Cardiac fibroblast (primary cell): ENCODE measurements at places on chromosomes 6 and 20.

- peak; percentile 72 for DNase-seq
Measured at GRCh38 chr6:128463942-128464341, 56.5 kb downstream of the PTPRK start.

- no peak for DNase-seq
Measured at GRCh38 chr20:56630506-56631317, 1.6 kb downstream of the TFAP2C start.

DNA sequence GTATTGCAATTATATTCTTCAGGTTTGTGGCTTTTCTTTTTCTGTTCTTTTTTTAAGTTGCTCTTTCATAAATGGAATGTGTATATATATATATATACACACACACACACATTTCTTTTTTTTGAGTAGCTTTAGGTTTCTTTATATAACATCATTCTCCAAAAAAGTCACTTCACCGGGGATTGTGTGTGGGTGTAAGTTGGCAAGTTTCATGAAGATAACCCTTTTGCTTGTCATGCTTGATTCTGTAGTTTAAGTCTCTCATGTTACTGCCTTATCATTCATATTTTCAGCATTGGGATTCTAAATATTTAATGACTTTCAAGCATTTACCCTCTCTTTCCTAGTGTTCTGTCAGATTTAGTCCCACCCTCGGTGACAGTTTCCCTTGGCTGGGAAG is 181.0 kb downstream of the FARS2 start:
- no peak for DNase-seq

DNA sequence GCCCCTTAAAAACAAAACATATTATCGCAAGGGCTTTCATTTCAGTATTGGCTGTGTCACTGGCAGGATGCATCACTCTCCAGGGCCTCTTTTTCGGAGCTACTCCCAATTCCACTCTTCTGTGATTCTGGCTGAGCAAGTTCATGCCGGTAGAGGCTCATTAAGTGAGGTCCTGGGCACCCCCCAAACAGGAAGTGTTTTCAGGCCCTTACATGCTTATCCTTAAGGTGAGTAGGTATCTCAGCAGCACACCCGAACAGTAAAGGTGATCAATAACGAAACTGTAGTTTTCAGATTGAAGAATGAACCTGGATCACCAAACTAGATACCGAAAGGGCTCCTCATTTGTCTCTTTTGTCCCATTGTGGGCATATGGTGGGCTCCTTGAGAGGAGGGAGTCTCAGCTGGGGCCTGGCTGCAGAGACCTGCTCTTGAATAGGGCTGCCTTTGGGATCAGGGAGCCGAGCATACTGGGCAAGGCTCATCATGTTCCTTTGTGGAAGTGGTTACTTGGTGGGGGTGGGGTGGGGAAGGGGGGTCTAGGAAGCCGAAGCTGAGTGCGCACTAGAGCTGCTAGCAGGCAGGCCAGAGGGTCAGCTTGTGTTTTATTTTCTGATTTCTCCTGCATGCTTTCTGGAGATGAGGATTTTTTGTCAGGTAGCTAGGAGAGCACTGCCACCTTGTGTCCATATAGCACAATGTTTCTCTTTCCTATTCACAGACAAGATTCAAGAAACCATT is 65.2 kb downstream of the CDS2 start:
- DNase-seq = peak; percentile 86

- DNase-seq = no peak
Measured at GRCh38 chr6:165340532-165340931, 31.1 kb upstream of the C6orf118 start.

GRCh38 chr6:90233994-90234393 is 62.6 kb downstream of the BACH2 start:
- DNase-seq = no peak

DNA sequence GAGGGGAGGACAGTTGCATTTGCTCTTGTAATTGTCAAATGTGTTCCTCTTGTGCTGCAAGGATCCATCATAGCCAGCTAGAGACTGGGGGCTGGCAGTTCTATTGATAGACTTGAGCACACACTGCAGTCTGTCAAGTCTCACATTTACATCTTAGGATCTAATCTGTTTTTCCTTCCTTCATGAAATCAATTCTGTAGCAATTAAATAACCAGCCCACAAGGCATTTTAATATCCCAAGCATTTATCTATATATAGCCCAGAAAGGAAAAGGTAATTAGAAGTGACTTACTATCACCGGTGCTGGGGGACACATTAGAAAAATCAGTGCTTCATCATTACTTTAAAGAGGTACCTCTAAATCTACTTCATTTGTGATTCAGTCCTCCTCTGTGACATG is 143.0 kb upstream of the STXBP5 start:
- no peak for DNase-seq

DNA sequence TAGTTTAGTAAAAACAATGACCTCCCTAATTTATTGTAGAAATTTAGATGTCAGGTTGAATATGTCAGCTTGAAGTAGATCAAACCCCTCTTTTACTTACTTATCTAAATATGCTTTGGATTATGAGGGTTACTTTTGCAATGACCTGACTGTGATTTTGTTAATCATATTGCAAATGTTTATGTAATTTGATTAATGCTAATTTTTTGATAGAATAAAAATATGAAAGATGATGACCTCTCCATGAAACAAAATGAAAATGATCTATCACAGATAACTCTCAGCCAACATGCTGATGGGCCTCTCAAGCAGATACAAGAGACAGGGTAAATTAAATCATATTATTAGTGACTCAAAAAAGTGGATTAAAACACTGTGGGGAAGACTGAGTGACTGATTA is 131.0 kb downstream of the CEP57L1 start:
- no peak for DNase-seq
